ENCODE measurements at places on chromosomes 4 and X.

GRCh38 chr4:147815741-147816140 is 83.9 kb downstream of the ARHGAP10 start:
- no peaks in the 10 kb centered on the region for H3K36me3 ChIP-seq
- DNase-seq, result no peak

DNA sequence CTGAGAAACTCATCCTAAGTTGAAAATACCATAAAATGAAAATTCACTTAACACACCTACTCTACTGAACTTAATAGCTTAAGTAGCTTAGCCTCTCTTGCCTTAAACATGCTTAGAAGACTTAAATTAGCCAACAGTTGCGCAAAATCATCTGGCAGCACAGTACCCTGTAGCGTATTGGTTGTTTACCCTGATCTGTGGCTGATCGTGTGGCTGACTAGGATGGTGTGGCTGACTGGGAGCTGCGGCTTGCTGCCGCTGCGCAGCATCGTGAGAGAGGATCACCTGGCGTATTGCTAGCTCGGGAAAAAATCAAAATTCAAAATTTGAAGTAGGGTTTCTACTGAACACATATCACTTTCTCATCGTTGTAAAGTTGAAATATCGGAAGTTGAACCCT is 6.3 kb downstream of the RUFY3 start:
- H3K4me3 ChIP-seq, result no peak overlapping the region
- no peak overlapping the region for H3K27ac ChIP-seq

- no peaks in the 10 kb centered on the region for H3K36me3 ChIP-seq
- peaks cover 6% of the 10 kb centered on the region for H3K27me3 ChIP-seq
- no peak for DNase-seq
- H3K4me3 ChIP-seq, result no peak overlapping the region
- H3K27ac ChIP-seq, result no peak overlapping the region
These were observed 102.5 kb downstream of the ZNF518B start for GRCh38 chr4:10354746-10355145.

DNA sequence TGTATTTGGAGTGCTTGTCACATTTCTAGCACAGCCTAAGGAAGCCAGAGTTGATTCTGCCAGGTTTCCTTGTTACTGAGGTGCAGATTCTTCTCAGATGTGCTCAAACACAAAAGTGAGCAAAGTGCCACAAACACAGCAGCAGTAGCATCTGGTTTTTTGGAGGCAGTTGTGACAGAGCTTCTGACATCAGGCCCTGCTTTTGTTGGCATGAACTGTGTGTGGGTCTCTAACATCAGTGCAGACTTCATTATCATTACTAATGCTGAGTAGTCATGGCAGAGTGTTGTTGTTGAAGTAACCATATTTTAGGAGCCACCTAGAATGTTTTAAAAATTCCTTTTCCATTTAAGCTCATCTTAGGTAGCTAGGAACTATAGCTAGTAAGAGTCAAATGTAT is 656.6 kb downstream of the ANKRD50 start:
- no peak overlapping the region for H3K4me3 ChIP-seq
- no peaks in the 10 kb centered on the region for H3K36me3 ChIP-seq
- no peaks in the 10 kb centered on the region for H3K27me3 ChIP-seq
- no peak overlapping the region for H3K27ac ChIP-seq
- DNase-seq, result no peak

GRCh38 chrX:74420196-74421035 is 877 bp upstream of the SLC16A2 start:
- no peaks in the 10 kb centered on the region for H3K36me3 ChIP-seq
- peaks cover 16% of the 10 kb centered on the region for H3K4me1 ChIP-seq
- peak; percentile 80 for DNase-seq
- peak overlapping the region; percentile 58 for H3K4me3 ChIP-seq

DNA sequence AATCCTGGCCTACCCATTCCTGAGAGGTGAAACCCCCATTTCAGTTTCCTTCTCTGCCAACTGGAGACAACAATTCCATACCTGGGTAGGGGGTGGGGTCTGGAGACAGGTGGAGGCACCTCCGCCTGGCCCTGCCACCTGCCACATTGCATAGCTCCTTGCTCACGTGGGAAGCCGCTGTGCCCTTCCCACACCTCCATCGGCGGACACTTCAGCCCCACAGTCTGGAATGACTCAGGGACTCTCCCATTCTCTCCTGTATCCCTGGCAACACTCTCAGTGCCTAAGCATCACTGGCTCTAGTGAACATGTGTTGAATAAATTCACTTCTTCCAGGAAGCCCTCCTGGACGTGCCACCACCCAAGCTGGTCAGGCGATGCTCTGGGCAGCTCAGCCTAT is 21.7 kb downstream of the PPP2R2C start:
- H3K27me3 ChIP-seq, result peaks cover 44% of the 10 kb centered on the region
- H3K4me3 ChIP-seq, result no peak overlapping the region
- H3K27ac ChIP-seq, result no peak overlapping the region
- no peaks in the 10 kb centered on the region for H3K36me3 ChIP-seq
- no peak for DNase-seq

- no peak for DNase-seq
- H3K4me1 ChIP-seq, result no peaks in the 10 kb centered on the region
- no peak overlapping the region for H3K4me3 ChIP-seq
- no peak overlapping the region for H3K27ac ChIP-seq
- no peaks in the 10 kb centered on the region for H3K27me3 ChIP-seq
These were observed 76.6 kb downstream of the USO1 start for GRCh38 chr4:75800972-75801371.

- DNase-seq, result no peak
- no peak overlapping the region for H3K27ac ChIP-seq
- H3K36me3 ChIP-seq, result no peaks in the 10 kb centered on the region
- no peak overlapping the region for H3K4me3 ChIP-seq
- no peaks in the 10 kb centered on the region for H3K4me1 ChIP-seq
- H3K27me3 ChIP-seq, result no peaks in the 10 kb centered on the region
These were observed 12.4 kb upstream of the SLC10A7 start for GRCh38 chr4:146534178-146534577.

GRCh38 chrX:123846577-123847038 is 13.2 kb upstream of the XIAP start:
- H3K4me3 ChIP-seq, result no peak overlapping the region
- H3K27me3 ChIP-seq, result no peaks in the 10 kb centered on the region
- no peaks in the 10 kb centered on the region for H3K4me1 ChIP-seq

GRCh38 chrX:143988356-143988755 is 104.5 kb downstream of the UBE2NL start:
- no peak for DNase-seq
- H3K27me3 ChIP-seq, result no peaks in the 10 kb centered on the region
- H3K4me1 ChIP-seq, result no peaks in the 10 kb centered on the region
- H3K4me3 ChIP-seq, result no peak overlapping the region
- H3K36me3 ChIP-seq, result no peaks in the 10 kb centered on the region
- no peak overlapping the region for H3K27ac ChIP-seq

- H3K4me3 ChIP-seq, result no peak overlapping the region
- no peaks in the 10 kb centered on the region for H3K27me3 ChIP-seq
- no peaks in the 10 kb centered on the region for H3K36me3 ChIP-seq
These were observed 699.1 kb upstream of the AMOT start for GRCh38 chrX:113539599-113540356.

DNA sequence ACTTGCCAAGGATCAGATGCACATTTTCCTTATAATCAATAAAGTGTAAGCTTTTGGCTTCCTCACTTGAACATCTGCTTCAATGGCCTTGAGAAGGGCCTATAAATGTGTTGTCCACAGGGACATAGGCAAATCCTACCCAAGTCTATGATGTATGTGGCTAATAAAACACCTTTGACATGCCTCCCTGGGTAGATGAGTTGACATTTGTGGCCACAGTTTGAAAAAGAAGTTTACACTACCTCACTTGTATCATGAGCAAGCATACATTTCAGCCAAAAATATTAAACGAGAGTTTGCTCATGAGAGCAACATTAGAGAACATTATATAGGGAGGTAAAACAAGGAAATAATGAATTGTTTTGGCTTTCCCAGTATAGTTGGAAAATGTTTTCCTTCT is 1067.7 kb downstream of the C4orf33 start:
- no peaks in the 10 kb centered on the region for H3K4me1 ChIP-seq
- H3K36me3 ChIP-seq, result no peaks in the 10 kb centered on the region
- no peak for DNase-seq
- no peaks in the 10 kb centered on the region for H3K27me3 ChIP-seq
- no peak overlapping the region for H3K4me3 ChIP-seq

- no peak for DNase-seq
- no peak overlapping the region for H3K4me3 ChIP-seq
- no peaks in the 10 kb centered on the region for H3K36me3 ChIP-seq
These were observed 42.9 kb downstream of the MOB1B start for GRCh38 chr4:70945046-70945445.

- H3K36me3 ChIP-seq, result no peaks in the 10 kb centered on the region
- no peak overlapping the region for H3K4me3 ChIP-seq
- H3K27ac ChIP-seq, result no peak overlapping the region
- no peaks in the 10 kb centered on the region for H3K27me3 ChIP-seq
These were observed 213.6 kb downstream of the PALLD start for GRCh38 chr4:168710353-168710946.

DNA sequence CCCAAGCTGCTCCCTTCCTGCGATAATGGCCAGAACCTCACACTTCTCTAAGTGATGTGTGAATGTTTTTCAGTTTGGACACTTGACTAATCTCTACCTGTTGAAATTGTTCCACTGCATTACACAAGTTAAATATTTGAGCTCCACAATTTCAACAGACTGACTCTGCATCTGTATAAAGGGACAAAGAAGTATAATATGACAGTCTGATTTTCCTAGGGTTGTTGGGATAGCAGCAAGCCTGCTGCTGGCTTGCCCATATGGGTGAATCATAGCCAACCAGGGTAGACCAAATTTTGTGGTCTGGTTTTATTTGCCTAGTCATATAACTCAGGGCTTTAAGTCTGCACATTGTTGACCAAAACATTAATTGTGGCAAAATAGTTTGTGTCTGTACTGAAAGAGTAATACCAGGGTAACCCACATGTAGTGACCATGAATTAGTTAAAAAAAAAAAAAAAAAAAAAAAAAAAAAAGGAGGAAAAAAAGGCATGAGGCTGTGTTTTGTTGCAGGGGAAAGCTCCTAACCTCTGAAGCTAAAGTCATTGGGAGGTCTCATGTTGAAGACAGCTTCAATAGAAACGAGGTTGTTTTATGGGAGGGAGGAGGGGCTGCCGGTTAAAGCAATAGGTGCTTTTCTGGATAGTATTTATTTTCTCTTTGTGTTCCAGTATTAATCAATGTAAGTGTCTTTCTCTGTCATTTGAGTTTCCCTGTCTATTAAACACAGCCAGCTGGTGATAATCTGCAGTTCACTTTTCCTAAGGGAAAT is 534.2 kb downstream of the RAB28 start:
- H3K36me3 ChIP-seq, result no peaks in the 10 kb centered on the region
- H3K27ac ChIP-seq, result no peak overlapping the region
- no peak for DNase-seq

DNA sequence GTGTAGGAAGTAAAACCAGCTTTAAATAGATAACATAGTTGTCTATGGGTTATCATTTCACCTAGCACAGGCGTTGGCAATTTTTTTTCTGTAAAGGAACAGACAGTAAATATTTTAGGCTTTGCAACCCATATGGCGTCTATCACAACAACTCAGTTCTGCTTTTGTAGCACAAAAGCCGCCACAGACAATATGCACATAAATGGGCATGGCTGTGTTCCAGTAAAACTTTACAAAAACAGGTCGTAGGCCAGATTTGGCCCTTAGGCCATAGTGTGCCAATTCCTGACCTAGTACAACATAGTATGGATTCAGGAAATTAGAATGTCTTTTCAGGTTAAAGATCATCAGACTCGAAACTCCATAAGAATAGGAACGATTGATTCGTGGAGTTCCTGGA is 265.3 kb upstream of the GK2 start:
- no peak for DNase-seq
- no peak overlapping the region for H3K4me3 ChIP-seq
- H3K27me3 ChIP-seq, result no peaks in the 10 kb centered on the region
- H3K36me3 ChIP-seq, result no peaks in the 10 kb centered on the region
- no peaks in the 10 kb centered on the region for H3K4me1 ChIP-seq
- H3K27ac ChIP-seq, result no peak overlapping the region

DNA sequence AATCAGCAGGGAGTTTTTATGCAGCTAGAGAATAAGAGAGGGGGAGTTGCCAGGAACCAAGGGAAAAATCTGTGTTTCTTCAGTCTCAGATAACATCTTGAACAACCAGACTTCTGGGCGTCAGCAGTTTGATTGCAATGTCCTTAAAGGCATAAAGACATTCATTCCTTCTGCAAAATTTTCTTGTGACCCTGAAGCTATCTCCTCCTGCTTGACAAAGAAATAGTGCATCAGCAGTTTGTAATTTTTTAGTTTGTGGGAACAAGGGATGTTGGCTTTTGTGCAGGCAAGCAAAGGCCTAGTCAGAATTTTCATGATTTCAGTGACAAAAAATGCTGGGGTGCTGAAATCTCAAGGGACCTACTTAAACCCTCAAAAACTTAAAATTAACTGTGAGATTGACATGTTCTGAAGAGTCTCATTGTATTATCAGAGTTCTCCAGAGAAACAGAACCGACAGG is 125.8 kb upstream of the UNC5C start:
- H3K36me3 ChIP-seq, result no peaks in the 10 kb centered on the region
- H3K4me1 ChIP-seq, result no peaks in the 10 kb centered on the region
- no peak for DNase-seq
- H3K27ac ChIP-seq, result no peak overlapping the region
- H3K27me3 ChIP-seq, result no peaks in the 10 kb centered on the region
- no peak overlapping the region for H3K4me3 ChIP-seq

- no peak overlapping the region for H3K4me3 ChIP-seq
- no peak overlapping the region for H3K27ac ChIP-seq
- H3K27me3 ChIP-seq, result no peaks in the 10 kb centered on the region
- no peaks in the 10 kb centered on the region for H3K36me3 ChIP-seq
- peaks cover 14% of the 10 kb centered on the region for H3K4me1 ChIP-seq
These were observed 19.4 kb downstream of the SPRY1 start for GRCh38 chr4:123415977-123416376.

- H3K36me3 ChIP-seq, result no peaks in the 10 kb centered on the region
- H3K4me1 ChIP-seq, result peaks cover under 1% of the 10 kb centered on the region
- no peaks in the 10 kb centered on the region for H3K27me3 ChIP-seq
- no peak for DNase-seq
- no peak overlapping the region for H3K4me3 ChIP-seq
These were observed 46.1 kb downstream of the ARHGAP24 start for GRCh38 chr4:85520765-85521749.

- DNase-seq, result no peak
- H3K27me3 ChIP-seq, result peaks cover 10% of the 10 kb centered on the region
- H3K36me3 ChIP-seq, result no peaks in the 10 kb centered on the region
- H3K4me1 ChIP-seq, result no peaks in the 10 kb centered on the region
- H3K27ac ChIP-seq, result no peak overlapping the region
- no peak overlapping the region for H3K4me3 ChIP-seq
These were observed 401.8 kb downstream of the RAPGEF2 start for GRCh38 chr4:159504684-159505083.

GRCh38 chr4:174808836-174809235 is 20.2 kb downstream of the GLRA3 start:
- no peaks in the 10 kb centered on the region for H3K27me3 ChIP-seq
- no peaks in the 10 kb centered on the region for H3K36me3 ChIP-seq

DNA sequence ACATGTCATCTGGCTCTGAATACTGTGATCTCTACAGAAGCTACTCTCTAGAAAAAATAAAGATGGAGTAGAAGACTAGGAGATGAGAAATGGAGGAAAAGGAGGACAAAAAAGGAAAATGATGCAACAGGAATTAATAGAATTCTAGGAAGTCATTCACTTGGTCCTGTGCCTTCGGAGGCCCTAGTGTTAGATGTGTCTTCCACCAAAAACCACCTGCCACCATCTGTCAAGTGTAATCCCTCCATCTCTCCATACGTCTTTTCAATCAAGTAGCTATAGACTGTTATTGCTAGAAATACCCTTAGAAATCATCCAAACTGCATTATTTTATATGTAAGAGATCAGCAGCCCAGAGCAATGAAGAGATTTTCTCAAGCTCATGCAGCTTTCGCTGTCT is 2.9 kb upstream of the RAB41 start:
- H3K27ac ChIP-seq, result no peak overlapping the region
- no peak overlapping the region for H3K4me3 ChIP-seq
- no peak for DNase-seq
